Activated CD8-positive, alpha-beta memory T cell treated with anti-CD3 and anti-CD28 coated beads for 48 hours (primary cell): ENCODE measurements at places on chromosomes 2 and 18.

- no peak for DNase-seq
Measured at GRCh38 chr2:11745613-11746375, 638 bp upstream of the LPIN1 start.

- DNase-seq, result no peak
Measured at GRCh38 chr18:37567061-37567993, 1.7 kb upstream of the CELF4 start.

DNA sequence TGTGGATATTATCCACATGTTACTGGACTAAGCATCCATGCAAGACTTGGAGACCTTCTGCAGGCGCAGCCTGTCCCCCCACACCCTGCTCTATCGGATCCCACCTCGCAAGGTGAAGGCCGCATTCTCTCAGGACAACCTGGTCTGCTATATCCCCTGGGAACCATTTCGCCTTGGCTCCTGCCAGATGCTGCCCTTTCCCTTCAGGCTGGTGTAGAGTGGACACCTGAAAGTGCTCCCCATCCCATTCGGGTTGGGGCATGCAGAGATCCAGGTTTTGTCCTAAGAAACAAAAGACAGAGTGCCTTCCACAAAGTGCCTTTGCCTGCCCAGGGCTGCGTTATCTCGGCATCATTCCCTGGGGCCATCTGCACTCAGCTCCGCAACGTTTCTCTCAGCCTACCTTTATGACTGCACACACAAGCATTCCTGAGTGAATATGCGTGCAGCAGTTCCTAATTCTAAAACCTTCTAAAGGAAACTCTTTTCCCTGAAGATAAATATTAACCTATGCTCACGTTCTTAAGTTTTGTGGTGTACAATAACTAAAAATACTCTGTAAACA, 20.5 kb downstream of the FHL2 start:
- DNase-seq, result no peak

- no peak for DNase-seq
Measured at GRCh38 chr2:100786297-100786658, 33.7 kb upstream of the NPAS2 start.

- DNase-seq, result no peak
Measured at GRCh38 chr2:189551808-189552207, 28.8 kb downstream of the SLC40A1 start.
